ENCODE measurements at places on chromosomes 16 and 17.

DNA sequence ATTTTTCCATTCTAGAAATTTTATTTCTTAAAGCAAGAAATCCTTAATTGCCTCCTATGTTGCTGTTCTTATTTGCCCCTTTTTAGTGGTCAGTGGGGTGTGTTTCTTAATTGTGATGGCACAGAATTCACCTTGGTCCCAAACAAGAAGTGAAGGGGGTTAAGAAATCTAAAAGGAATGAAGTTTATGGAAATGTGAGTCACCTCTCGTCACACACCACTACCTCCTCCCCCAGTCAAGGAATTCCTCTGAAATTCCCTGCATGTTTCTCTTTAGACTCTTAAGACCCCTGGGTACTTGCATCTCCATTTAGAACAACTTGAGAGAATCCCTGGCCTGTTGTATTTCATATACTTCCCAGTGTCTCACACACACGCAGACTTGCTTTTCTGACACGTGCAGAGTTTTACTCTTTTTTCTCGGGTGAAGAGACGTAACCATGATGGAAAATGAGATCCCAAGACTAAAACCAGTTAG, 247.4 kb downstream of the PRKCA start:
- no peak for DNase-seq

- DNase-seq, result no peak
Measured at GRCh38 chr16:89257281-89257731, 39.8 kb downstream of the ZNF778 start.

DNA sequence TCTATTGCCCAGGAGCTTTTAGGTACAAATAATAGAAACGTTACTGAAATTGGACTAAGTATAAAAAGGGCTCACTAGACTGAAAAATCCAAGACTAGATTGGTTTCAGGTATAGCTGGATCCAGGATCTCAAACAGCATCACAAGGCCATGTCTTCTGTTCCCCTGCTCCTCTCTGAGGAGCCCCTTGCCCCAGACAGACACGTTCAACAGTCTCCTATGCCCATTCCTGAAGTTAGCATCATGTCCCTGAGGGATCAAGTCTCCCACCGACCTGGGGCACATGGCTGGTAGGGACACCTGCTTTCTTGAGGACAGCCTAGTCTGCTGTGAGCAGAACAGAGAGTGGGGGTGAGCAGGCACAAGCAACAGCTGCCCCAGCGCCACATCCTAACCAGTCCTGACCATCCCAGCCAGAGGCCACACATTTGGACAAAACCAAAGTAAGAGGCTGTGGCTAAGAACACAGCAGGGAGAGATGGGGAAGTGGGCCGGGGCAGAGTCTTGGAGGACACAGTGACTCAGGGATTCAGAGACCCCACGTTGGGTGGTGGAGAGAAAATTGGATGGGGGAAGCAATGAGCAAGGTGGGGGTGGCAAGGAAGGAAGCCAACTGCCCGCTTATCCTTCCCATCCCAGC, 10.5 kb upstream of the MMP2 start:
- no peak for DNase-seq

DNA sequence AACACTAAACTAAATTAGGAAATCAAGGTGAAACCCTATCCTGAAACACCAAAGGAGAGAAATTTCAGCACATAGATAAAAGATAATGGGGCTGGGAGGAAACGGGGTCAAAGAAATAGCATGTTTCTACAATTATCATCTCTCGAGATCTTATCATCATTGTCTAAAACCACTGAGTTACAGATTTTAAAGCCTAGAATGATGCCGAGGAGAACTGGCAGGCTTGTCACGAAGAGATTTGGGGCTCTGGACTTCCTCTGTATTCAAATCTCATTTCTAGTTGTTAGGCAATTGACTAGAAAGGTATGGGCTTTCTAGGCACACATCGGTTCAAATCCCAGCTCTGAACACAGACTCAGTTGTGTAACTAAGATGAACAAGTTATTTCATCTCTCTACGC, 9.3 kb downstream of the PDZD9 start:
- DNase-seq, result no peak

GRCh38 chr17:75719732-75720131, 1.5 kb upstream of the ITGB4 start:
- no peak for DNase-seq

DNA sequence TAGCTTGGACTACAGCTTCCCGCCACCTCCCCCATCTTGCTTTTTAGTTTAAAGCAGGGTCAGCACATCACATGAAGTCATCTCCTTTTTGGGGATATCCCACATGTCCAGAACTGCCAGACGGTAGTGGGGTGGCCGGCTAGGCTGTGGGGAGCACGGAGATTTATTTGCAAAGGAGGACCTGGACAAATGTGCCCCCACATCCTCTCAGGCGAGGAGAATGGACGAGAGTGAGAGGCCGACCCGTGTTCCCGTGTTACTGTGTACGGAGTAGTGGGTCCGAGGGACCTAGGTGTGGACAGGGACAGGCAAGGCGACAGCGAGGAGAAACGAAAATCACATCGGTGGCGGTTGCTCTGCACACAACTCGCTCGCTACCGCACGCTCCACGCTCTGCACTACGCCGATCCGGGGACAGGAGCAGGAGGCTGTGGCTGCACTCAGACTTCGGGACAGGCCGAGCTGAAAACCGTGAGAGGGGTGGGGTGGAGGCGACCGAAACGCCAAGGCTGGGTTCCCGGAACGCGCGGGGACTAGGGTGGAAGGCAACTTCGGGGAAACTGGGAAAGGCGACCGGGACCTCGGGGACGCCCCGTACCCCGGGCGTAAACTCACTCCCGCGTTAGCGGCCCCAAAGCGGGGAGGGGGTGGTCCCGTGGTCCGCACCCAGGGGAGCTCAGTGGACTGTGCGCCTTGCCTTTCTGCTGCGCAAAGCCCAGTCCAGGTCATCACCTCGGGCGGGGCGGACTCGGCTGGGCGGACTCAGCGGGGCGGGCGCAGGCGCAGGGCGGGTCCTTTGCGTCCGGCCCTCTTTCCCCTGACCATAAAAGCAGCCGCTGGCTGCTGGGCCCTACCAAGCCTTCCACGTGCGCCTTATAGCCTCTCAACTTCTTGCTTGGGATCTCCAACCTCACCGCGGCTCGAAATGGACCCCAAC, at the start of gene MT1A:
Gene MT1A (plus strand): TSS at position 853 of the 937 bp plus-strand sequence. CDS start 73 bp downstream, at position 926.
- no peak for DNase-seq

DNA sequence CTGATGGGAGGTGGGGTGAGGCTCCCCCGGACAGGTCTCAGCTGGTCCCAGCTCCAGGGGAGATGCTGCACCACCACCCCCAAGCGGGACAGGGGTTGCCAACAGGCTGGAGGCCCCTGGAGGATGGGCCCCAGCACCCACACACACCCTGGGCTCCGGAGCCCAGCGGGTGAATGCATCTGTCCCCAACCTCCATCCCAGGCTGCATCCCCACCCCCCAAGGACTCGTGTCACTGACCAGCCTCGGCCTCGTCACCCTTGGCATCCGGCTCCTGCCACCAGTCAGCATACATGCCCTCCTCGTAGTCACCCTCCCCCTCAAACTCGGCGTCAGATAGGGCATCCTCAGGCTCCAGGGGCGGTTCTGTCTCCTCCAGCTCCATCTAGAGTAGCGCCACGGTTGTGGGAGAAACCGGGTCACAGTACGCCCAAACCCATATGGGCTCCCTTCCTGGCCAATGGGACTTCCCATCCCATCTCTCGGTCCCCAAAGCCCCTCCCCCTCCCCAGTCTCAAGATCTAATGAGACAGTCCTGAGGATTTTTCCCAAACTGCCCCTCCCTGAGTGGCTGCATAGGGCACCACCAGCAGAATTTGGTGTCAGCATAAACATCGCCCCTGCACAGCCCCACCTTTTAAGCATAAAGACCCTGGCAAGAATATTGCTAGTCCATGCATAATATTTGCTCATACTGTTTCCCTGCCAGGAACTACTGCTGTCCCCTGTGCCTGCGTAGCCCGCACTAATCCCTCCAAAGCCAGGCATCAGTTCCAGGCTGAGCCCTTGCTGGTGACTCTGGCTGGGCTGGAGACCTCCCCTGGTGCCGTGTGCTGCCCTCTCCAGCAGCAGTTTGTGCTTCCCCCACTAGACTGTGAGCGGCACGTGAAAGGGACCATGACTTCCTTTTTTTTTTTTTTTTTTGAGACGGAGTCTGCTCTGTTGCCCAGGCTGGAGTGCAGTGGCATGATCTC, 8.4 kb downstream of the P3H4 start:
- DNase-seq, result peak; percentile 73

- no peak for DNase-seq
Measured at GRCh38 chr16:2181952-2182351, 14.5 kb downstream of the CASKIN1 start.

GRCh38 chr17:17499402-17500145, 3.4 kb upstream of the RASD1 start:
- no peak for DNase-seq

DNA sequence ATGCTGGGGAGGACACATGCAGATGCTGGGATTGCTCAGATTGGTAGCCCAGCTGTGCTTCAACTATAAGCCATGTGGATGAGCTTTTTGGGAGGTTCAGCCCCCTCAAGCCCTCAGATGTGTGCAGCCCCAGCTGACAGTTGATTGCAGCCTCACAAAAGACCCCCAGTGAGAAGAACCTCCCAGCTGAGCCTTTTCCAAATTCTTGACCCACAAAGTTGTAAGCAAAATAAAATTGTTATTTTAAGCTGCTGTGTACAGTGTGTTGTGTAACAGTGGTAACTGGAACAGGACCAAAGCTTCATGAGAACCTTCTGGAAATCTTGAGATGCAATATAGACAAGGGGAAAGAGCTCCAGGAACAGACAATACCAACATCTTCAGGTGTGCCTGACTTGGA, 156.8 kb upstream of the IRX3 start:
- no peak for DNase-seq

DNA sequence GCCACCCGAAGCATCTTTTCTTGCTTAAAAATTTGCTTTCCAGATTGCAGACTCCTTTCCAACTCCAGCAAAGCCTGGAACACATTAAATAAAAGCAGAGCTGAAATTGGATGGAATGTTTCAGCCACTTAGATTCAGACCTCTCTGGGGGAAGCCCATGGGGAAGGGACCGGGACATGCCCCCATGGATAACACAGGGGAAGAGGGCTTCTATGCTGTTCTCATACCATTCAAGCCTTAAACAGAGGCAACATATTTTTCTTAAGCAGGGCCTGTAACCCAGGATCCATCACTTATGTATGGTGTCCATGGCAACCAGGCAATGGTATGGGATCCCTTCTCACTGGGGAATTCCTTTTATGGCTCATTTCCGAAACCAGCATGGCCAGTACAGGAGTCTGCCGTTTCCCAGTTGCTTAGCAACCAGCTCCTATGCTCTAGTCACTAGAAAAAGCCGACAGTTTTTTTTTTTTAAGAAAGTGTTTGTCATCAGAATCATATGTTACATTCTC, 62.0 kb upstream of the MARCHF10 start:
- DNase-seq, result no peak

Data from NAMALWA (cell line).